ENCODE measurements at places on chromosomes 2 and 18. TPM values are rescaled to one million over a fixed set of nuclear protein-coding genes. Genes with fewer than 3 reads are reported as not detected.

CD207 gene
- total RNA-seq, result not detected

OR6B2 gene
- total RNA-seq, result not detected

DSC3 gene
- 2.0 TPM for total RNA-seq

DUSP2 gene
- 0.10 TPM for total RNA-seq

TEKT4 gene
- total RNA-seq, result not detected

CDH20 gene
- total RNA-seq, result not detected

BOK gene
- total RNA-seq, result 117 TPM

KCTD1 gene
- 11.9 TPM for total RNA-seq

LAMA1 gene
- total RNA-seq, result 3.1 TPM

TNFAIP6 gene
- total RNA-seq, result 0.82 TPM

PELI1 gene
- total RNA-seq, result 25.7 TPM

Measured in glomerular endothelial cell (primary cell).